Activated CD8-positive, alpha-beta memory T cell treated with anti-CD3 and anti-CD28 coated beads for 1 hour (primary cell): ENCODE measurements at places on chromosomes 2 and 18.

GRCh38 chr2:66433945-66434678 is 813 bp upstream of the MEIS1 start:
- no peak for DNase-seq

- DNase-seq: no peak
Observed at GRCh38 chr2:137020452-137021196, 255.3 kb downstream of the THSD7B start.

DNA sequence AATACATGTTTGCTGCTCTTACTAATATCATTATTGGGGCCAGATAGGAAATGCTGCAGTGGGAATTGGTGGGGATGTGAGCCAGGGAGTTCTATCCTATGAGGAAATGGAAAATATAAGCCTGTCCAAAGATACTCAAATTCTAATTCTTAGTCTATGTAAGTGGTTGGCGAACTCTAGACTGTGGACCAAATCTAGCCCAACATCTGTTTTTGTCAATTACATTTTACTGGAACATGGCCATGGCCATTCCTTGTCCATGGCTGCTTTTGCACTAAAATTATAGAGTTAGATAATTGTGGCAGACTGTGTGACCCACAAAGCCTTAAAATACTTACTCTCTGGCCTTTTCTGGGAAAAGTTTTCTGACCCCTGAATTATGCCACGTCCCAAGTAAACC is 113.3 kb downstream of the MGAT5 start:
- DNase-seq: no peak

GRCh38 chr18:21265971-21266673 is 24.1 kb downstream of the GREB1L start:
- DNase-seq: no peak

GRCh38 chr2:130823171-130823885 is 13.4 kb upstream of the ARHGEF4 start:
- no peak for DNase-seq

- no peak for DNase-seq
Observed at GRCh38 chr18:62784966-62785413, 69.6 kb downstream of the PHLPP1 start.

GRCh38 chr2:88754585-88755320 is 63.3 kb downstream of the RPIA start:
- DNase-seq: no peak

GRCh38 chr2:60148716-60149115 is 404.7 kb downstream of the BCL11A start:
- no peak for DNase-seq

DNA sequence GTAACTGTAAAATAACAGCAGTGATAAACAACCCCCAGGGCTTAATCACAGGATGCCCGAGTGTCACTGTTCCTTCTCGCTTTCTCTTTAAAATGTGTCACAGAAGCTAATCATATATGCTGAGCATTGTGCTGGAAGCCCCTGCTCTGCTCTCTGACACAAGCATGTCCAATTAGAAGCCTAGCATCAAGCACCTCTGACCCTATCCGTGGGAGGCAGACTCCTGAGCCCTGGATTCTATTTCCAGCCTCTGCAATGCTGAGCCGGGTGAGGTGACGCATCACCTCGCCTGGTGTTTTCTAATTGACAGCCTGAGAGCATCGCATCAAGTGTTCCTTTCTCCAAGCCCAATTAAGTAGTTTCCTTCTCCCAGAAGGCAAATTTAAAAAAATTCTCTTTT is 19.7 kb upstream of the SCG2 start:
- no peak for DNase-seq

GRCh38 chr18:42561521-42561920 is 554.0 kb downstream of the RIT2 start:
- no peak for DNase-seq

DNA sequence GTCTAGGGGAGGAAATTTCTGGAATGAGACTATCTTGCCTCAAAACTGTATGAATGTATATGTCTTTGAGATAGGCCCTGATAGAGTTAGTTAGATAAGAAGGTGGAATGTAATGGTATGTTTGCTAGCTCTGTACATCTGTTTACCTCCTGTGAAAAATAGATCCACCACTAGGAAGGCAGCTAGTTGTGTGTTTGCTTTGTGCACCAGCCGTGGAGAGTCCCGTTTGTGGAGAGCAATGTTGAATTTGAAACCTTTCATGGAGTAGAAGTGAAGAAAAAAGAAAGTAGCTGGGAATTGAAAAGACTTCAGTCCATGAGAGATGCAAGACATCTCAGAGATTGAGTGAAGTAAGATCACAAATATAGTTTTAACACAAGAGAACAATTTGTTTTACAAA is 25.4 kb downstream of the ASXL3 start:
- no peak for DNase-seq

GRCh38 chr2:25123682-25124081 is 44.7 kb downstream of the POMC start:
- no peak for DNase-seq

GRCh38 chr2:169818241-169818640 is 6.5 kb downstream of the METTL5 start:
- DNase-seq: no peak

DNA sequence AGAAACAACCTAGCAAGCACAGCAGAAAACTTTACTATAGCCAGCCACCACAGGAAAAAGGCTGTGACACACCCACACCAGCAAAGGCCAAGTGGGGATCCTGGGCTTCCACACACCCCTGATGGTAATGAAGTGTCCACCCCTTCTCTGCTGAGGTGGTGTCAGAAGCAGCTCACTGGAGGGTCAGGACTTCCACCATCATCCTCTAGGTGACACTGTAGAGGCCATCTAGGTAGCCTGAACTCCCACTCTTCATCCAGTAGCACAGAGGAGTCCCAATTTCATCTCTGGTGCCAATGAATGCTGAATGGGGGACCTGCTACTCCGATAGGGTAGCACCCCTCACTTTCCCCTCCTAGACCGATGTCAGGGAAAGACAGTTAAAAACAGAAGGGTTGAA is 1544.4 kb downstream of the LRP1B start:
- DNase-seq: no peak

- no peak for DNase-seq
Observed at GRCh38 chr2:99756059-99756458, 266.2 kb upstream of the REV1 start.

GRCh38 chr2:43124687-43125057 is 101.7 kb downstream of the ZFP36L2 start:
- DNase-seq: no peak

DNA sequence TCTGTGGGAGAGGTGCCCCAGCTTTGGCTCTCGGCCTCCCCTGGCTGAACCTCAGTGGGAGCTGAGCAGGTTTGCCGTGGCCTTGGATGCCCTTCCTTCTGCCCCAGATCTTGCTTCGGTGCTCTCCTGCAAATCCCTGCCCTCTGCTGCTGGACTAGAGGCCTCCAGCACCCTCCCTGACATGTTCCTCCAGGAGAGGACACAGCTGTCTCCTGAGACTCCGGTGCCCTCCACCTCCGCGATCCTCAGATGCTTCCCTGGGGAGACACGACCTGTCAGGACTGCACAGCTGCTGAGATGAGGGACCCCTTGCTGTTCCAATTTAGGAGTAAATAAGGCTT is 7.3 kb upstream of the NT5DC4 start:
- no peak for DNase-seq

DNA sequence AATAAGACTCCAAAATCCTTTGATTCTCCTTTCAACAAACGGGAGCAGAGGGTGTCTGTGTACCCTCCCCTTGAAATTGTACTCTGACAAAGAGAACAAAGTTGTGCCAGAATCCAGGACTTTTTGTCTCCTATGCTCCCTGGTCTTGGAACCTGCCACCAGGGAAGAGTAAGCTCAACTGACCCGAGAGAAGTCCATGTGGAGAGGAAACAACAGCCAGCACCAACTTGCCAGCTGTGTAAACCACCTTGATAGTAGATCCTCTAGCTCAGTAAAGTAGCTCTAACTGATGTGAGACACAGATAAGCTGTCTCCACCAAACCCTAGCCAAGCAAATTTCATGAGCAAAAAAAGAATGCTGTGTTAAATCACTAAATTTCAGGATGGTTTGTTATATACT is 46.9 kb downstream of the LNPK start:
- DNase-seq: no peak

DNA sequence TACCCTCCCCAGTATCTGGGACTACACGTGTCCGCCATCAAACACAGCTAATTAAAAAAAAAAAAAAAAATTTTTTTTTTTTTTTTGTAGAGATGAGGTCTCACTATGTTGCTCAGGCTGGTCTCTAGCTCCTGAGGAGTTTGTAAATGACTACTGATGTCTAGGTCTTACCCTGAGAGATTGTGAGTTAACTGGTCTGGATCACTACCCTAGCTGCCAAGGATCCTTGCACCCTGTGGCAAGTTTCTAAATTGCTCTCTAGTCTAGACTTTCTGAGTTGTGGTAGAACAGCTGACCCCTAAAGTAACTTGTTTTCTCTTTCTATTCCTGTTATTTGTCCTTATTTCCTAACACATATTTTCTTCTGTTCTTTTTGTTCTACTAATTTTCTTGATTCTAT is 44.5 kb downstream of the ABHD3 start:
- no peak for DNase-seq

- no peak for DNase-seq
Observed at GRCh38 chr18:10400534-10401307, 53.7 kb upstream of the APCDD1 start.

GRCh38 chr2:240363746-240364581 is 71.5 kb upstream of the GPC1 start:
- DNase-seq: no peak

GRCh38 chr2:18106841-18107240 is 228.4 kb downstream of the KCNS3 start:
- DNase-seq: no peak

DNA sequence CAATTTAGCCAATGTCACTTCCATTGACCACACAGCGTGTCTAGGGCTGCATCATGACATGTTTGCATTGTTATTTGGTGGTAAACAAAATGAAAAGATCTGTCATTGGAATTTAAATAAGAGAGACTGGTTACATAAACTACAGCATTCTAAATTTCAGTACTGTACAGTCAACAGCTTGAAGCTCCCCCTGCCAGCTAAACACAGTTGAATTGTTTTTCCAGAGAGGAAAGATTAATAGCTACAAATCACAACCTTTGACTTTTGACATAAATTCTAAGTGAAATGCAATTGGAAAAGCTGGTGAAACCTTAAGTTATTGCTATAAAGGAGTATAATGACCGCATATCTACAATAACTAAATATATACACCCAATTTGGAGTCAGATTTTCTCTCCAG is 1600.0 kb upstream of the ACVR2A start:
- no peak for DNase-seq

- no peak for DNase-seq
Observed at GRCh38 chr2:86671337-86671981, 47.8 kb upstream of the RNF103 start.

- no peak for DNase-seq
Observed at GRCh38 chr2:138572318-138572717, 70.7 kb downstream of the SPOPL start.

DNA sequence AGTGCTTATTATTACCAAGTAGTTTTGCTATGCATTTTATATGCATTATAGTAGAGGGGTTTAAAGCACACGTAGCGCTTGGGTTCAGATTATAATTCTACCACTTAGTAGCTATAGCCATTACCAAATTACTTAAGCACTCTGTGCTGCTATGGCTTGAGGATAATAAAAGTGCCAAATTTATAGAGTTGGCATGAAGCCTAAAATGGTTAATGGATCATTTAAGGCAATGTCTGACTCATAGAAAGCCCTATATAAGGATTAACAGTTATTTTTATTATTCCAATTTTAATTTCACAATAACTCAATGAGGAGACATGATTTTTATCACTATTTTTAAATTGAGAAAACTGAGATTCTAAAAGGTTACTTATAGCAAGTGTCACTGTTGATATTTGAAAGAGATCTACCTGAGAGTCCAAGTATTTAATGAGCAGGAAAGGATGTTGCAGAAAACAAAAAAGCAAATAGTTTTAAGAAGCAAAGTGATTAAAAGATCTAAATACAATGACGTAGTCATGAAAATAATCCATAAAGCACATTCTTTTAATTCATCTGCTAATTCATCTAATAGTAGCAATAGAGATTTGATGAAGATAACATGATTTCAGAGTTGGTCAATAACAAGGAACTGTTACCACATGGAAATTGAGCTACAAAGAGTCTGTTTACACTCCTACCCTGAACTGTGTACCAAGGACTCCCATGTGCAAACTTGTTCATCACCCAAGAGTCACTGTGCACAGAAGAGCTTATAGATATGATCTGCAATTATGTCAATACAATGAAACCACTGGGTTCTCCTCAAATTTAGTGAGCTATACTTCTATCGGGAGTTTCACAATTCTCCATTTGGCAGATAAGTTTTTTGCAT is 78.8 kb upstream of the DTNA start:
- DNase-seq: no peak

DNA sequence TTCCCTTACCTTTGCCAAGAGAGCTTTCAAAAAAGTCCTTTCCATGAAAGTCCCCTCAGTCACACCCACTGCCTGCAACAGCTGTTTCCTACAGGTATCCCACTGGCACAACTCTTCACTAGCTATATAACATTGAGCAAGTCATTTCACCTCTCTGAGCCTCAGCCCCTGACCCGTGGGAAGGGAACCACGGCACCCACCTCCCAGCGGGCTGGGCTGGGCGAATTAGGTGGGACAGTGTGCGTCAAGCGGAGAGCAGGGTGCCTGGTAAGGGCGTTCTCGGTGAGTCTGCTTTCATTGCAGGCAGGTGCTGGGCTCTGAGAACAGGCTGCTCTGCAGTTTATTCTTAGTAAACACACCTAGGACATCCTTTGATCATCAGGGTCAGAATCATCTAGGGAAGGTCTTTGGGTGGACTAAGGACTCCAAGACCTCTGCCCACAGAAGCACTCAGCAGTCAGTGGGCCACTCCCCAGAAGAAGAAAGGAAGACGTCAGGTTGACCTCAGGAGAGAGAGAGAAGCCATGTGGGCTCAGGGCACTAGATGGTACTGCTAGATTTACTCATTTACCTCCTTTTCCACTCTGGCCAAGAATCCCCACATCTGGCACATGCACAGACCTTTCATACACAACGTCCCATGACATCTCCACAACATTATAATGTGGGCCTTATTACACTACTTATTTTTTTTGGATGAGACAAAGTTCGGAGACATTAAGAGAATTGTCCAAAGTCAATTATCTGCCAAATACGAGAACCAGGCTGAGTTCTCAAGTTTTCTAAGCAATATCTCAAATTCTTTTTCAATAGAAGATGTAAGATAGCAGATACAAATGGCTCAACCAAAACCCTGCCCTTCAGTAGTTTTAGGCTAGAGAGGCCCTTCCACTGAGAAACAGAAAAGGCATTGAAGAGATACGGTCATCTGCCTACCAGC is 79.9 kb downstream of the GALNT14 start:
- DNase-seq: no peak

- DNase-seq: no peak
Observed at GRCh38 chr2:158489366-158490112, 32.8 kb downstream of the PKP4 start.

GRCh38 chr2:165544897-165545296 is 75.4 kb downstream of the CSRNP3 start:
- DNase-seq: no peak

DNA sequence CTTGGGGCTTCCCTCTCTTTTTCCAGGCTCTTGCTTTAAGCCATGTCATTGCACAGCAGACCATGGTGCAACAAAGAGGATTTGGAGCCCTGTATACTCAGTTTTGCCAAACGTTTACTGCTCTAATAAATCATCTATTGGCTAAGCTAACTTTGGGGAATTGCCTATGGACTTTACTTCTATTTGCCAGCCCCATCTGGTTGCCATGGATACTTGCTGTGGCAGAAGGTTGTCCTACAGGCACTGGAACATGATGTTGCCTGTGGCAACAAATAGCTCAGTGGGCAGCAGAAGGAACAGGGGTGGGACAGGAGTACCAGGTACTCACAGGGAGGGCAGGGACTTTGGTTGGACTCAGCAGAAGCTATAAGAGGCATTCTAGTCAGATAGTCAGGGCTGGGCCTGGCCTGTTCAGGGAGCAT is 129.7 kb downstream of the CCDC85A start:
- DNase-seq: no peak
